Bronchial epithelial cell (primary cell): ENCODE measurements at places on chromosomes 4 and X. TPM values are rescaled to one million over a fixed set of nuclear protein-coding genes. Genes with fewer than 3 reads are reported as not detected.

The ZIC3 gene
- not detected in 2 replicates for total RNA-seq

The IQCM gene
- not detected in 2 replicates for total RNA-seq

The MEPE gene
- total RNA-seq = not detected in 2 replicates

The LDOC1 gene
- total RNA-seq = 1.3 and 1.9 TPM in 2 replicates

The CPZ gene
- 0.26 TPM in 1 of 2 replicates, not detected in the other for total RNA-seq

The PNCK gene
- 1.5 and 2.1 TPM in 2 replicates for total RNA-seq
